Hematopoietic multipotent progenitor cell treated with erythropoietin and hydrocortisone succinate and interleukin-3 and kit ligand, for 15 days (in vitro differentiated cells): ENCODE measurements at places on chromosomes 16 and 17.

GRCh38 chr16:54792811-54793210 is 137.9 kb upstream of the IRX5 start:
- no peak for DNase-seq

DNA sequence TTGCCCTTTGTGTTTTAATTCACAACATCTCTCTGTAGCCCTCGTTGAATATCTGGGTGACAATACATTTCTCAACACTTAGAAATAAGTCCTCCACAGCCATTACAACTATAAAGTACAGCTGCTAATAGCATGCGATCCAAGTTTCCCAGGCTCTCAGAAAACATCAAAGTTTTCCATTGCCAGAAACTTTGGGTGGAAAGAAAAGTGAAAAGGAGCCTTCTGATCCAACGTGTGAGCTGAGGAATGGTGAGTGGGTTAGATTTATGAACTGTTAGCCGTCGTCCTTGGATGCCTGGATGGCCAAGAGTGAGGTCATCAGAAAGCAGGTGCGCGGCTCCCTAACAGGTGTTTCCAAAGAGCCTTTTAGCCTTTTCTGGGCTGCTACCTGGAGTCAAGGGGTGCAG is 258.0 kb downstream of the PMP22 start:
- DNase-seq = no peak

DNA sequence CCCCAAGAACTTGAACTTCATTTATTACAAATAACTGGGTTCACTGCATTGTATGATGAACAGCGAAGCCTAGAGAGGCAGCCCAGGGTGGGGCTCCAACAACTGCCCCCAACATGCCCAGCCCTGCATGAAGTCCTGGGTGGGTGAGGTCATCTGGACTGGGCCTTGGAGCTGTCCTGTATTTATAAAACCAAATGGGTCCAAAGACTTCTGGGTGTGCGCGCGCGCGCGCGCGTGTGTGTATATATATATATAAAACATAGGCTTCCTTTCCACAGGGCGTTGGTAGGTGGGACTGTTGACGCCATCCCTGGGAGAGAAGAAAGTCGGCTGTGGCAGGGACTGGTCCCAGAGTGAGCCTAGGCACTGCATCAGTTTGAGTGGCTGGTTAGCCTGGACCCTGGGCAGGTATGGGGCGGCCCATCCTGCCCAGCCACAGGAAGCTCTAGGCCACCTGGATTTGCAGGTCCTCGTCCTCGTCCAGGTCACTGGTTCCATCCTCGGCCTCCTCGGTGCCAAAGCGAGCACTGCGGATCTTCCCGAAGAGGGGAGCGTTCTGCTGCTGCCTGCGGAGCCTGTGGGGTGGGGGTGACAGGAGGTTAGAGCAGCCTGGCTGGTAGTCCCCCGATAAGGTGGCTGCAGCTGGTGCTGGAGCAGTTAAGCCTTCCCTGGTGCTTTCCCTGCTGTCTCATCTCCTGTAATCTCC is 23.9 kb downstream of the CCDC102A start:
- no peak for DNase-seq

- DNase-seq = no peak
Measured at GRCh38 chr17:66488864-66489263, 186.5 kb downstream of the PRKCA start.

GRCh38 chr17:47785538-47786123 is 36.0 kb downstream of the OSBPL7 start:
- DNase-seq = no peak

DNA sequence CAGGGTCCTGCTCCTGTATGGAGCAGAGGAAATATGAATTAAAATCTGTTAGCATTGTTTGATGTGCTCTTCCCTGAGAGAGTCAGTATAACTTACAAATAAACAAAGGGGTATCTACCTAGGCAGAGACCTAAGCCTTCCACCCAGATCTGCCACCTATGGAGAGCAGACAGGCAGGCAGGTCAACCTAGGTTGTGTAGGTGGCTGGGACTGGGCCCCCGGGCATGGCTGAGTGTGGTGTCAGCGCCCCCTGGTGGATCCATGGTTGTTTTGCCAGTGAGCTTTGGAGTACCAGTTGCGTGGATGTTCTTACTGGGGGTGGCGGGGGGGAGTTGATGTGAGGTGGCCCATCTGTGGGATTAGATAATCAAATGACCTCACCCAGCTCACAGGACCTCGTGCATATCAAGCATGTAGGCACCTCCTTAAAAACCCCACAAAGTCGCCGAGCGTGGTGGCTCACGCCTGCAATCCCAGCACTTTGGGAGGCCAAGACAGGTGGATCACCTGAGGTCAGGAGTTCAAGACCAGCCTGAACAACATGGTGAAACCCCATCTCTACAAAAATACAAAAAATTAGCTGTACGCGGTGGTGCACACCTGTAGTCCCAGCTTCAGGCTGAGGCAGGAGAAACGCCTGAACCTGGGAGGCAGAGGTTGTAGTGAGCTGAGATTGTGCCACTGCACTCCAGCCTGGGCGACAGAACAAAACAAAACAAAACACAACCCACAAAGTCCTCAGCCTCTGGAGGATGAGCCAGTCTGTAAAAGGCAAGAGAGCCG is 17.6 kb downstream of the DUS2 start:
- DNase-seq = peak; percentile 85

DNA sequence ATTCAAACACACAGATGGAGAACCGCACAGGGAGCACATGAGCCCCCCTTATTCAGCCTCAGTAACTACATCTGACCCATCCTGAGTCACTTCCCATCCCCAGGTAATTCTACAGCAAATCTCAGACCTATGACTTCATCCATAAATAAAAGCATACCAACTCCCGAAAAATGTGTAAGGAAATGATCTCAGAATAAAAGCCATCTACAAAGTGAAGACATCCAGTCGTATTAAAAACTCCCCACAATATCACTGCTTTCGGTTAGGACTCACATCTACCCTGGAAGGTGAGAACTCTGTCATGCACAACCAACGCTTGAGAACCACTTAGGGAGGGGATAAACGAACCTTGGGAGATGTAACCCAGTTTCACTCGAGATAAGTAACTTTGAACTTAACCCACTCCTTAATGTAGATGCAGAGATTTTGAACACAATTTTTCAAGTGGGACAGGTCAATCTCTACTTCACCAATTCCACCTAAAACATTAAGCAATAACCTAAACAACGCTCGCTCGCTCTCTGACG is 1.3 kb downstream of the USP36 start:
- DNase-seq = no peak

DNA sequence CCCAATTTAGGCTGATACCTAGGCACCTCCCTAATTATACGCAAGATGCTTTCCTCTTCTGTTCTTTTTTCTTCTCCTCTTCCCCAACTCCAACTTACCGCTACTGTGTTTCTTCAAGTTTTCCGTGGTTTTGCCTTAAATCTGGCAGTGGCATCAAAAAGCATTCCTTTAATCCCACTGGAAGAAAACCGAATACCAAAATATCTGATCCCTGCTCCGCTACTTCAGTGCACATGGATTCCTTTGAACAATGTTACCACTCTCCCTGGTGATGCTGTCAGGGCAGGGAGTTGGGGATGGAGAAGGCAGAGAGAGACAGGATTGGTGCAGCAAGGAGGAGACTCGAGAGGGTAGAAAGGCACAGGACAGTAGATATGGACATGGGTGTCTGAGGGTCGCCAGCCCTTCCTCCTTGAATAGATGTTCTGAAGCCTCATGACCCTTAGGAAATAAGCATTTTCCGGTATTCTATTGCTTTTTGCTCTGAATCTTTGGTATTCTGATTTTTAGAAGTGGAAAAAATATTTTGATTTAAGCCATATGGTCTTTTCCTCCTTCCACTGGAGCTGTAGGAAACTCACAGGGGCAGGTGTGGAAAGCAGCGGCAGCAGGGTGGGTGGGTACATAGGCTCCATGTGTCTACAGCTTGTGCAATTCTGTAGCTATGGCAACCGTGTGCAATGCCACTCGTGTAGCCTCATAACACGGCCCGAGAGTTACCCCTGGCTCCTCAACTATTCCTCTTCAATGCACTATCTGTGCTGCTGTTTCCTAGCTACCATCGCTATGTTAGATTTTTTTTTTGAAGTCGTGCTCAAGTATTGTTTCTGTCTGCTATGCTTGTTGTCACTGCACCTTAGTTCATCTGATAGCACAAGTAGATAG is 32.3 kb upstream of the TANC2 start:
- no peak for DNase-seq

GRCh38 chr17:17363638-17364337 is 60.6 kb downstream of the NT5M start:
- no peak for DNase-seq
